ENCODE measurements at places on chromosomes 3 and 15. TPM values are rescaled to one million over a fixed set of nuclear protein-coding genes. Genes with fewer than 3 reads are reported as not detected.

ITIH1 gene
- not detected for polyA plus RNA-seq

FANCD2OS gene
- not detected for polyA plus RNA-seq

MUSTN1 gene
- not detected for polyA plus RNA-seq

PLSCR4 gene
- polyA plus RNA-seq: not detected

LRRN1 gene
- not detected for polyA plus RNA-seq

STRIT1 gene
- not detected for polyA plus RNA-seq

LMAN1L gene
- not detected for polyA plus RNA-seq

GPR149 gene
- not detected for polyA plus RNA-seq

DNASE1L3 gene
- polyA plus RNA-seq: not detected

SLC2A2 gene
- polyA plus RNA-seq: not detected

OXSM gene
- 20.6 TPM for polyA plus RNA-seq

COL6A6 gene
- polyA plus RNA-seq: not detected

TTLL13 gene
- not detected for polyA plus RNA-seq

MITF gene
- not detected for polyA plus RNA-seq

RASL12 gene
- not detected for polyA plus RNA-seq

TUSC7 gene
- polyA plus RNA-seq: not detected

MST1 gene
- not detected for polyA plus RNA-seq

RASGRP1 gene
- polyA plus RNA-seq: 47.8 TPM

CCR3 gene
- not detected for polyA plus RNA-seq

CGNL1 gene
- polyA plus RNA-seq: not detected

ISL2 gene
- not detected for polyA plus RNA-seq

GOLGA8Q gene
- polyA plus RNA-seq: not detected

CNTN3 gene
- polyA plus RNA-seq: not detected

SIDT1 gene
- polyA plus RNA-seq: 23.4 TPM

KBTBD8 gene
- 5.9 TPM for polyA plus RNA-seq

TMEM207 gene
- not detected for polyA plus RNA-seq

PPARG gene
- polyA plus RNA-seq: not detected
